ENCODE measurements at places on chromosomes 3 and 15.

GRCh38 chr3:161389445-161390035 is 18.2 kb upstream of the SPTSSB start:
- no peak for DNase-seq

DNA sequence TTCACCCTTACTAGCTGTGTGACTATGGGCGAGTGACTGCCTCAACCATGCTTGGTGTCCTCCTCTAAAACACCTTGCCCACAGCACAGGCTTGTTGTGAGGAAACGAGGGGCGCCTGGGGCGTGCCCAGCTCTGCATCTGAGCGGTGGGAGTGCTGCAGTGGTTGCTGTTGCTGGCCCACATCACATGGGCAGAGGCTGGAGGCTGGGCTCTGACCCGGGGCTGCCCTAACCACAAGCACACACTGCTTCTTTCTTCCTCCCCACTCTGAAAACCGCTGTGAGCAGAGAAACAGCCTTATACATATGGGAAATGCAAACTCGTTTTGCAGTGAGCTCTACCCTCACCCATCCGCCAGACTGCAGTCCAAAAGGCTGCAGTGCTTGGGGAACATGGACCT is 74.8 kb upstream of the RPL32 start:
- peak; percentile 17 for DNase-seq

- DNase-seq = no peak
These were observed 156.9 kb downstream of the AGBL1 start for GRCh38 chr15:86236356-86237110.

DNA sequence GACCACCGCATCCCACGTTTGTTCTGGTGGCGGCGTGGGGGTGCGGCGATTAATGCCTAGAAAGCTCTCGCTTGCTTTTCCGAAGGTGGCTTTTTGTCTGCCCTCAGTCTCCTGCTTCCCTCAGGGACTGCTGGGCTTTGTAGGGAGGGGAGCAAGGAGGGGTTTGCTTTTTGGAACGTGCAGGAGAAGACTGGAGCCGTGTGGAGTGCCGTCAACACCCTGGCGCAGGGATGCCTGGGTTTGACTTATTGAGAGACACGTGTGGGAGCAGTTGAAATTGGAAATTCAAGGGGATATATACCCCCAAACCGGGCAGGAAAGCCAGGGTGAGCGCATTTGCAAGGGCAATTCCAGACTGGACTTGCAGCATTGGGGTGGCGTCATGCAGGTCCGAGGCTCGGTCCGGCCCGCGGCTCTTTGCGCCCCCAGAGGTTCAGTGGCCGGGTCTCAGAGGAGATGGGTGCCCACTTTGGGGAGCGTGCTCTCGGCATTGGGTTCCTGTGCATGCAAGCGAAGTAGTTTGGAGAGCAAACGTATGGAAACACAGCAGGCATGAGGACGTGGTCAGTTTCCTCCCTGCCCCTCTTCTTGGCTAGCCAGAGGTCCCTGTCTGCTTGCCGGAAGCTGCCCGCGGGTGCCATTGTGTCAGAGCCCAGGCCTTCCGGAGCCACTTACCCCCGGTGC is 2.1 kb downstream of the EPHB1 start:
- no peak for DNase-seq

DNA sequence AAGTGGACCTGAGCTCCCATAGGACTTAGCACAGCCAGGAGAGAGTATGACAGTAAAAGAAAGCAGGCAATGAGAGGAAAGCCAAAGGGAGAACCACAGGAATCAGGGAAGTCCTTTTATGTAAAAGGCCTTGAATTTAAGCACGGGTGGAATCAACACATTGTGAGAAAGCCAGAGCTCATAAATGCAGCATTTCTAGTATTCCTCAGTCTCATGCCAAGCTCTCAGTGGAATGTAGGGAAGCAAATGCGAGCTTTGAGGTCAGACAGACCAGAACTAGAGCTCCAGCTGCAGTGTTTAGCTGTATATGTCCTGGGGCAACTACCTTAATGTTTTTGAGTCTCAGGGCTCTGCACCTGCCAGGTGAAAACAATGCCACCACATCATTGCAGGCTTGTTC is 132.1 kb upstream of the TRIM42 start:
- no peak for DNase-seq

DNA sequence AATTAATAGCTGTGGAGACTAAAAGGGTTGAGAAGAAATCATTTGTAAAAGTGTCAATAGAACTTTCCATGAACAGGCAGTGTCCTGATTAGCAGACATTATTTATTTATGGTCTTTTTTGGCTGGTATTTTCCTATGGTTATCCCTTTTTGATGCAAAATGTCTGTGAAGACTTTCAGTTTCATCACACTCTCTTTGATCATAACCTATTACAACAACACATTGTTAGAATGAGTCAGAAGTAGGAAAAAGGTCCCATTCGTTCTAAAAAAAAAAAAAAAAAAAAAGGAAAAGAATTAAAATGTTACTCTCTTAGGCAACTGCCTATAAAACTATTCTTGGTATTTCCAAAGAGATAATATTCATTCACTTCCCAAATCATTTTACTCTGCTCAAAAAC is 62.1 kb downstream of the SLC49A4 start:
- DNase-seq = no peak

GRCh38 chr15:79168922-79169456 is 78.4 kb upstream of the RASGRF1 start:
- no peak for DNase-seq

- DNase-seq = no peak
These were observed 47.5 kb downstream of the ABTB1 start for GRCh38 chr3:127720161-127720823.

DNA sequence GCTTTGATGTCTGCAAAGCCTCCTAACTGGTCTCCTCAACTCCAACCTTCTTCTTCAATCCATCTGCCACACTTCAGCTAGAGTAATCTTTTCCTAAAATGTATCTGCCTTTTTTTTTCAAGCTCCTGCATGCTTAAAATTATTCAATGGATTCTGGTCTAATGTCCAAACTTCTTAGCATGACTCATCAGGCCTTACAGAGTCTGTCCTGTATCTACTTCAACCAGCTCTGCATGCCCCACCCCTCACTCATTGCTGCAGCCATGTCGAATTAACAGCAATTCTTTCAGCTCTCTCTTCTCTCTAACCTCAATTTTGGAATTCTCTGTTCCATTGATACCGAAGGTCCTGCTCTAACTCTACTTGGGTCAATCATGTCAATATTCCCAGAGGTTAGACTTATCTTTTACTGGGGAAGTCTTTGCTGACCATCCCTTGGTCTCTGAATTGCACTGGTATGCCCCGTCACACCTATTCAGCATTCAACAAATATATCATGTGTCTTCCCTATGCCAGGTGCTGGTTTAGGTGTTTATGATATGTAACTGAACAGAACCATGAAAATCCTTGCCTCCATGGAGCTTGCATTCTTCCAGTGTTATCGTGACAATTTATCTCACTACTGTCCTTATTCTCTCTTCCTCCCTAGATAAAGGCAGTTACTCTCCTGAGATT is 88.5 kb upstream of the NANOGP8 start:
- DNase-seq = no peak

- no peak for DNase-seq
These were observed 70.4 kb upstream of the SETMAR start for GRCh38 chr3:4232798-4233197.

- no peak for DNase-seq
These were observed 1.7 kb downstream of the TJP1 start for GRCh38 chr15:29820394-29821154.

- no peak for DNase-seq
These were observed 293.8 kb downstream of the MEX3B start for GRCh38 chr15:81751816-81752545.

DNA sequence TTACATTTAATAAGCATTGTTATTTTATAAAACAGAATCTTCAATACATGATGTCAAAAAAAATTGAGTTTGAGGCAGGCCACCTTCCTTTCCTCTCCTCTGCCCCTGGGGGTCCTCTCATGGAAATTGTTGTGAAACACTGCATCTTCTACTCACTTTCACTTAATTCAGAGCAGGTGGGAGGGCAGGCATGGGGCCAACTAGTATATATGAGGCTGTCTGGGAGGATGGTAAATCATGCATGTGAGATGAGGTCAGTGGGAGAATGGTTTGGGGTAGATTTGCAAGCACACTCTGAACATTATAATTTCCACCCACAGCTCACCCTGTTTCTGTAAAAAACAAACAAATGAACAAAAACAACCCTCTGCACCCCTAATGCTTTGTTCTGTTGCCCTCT is 10.4 kb upstream of the CCDC14 start:
- no peak for DNase-seq

DNA sequence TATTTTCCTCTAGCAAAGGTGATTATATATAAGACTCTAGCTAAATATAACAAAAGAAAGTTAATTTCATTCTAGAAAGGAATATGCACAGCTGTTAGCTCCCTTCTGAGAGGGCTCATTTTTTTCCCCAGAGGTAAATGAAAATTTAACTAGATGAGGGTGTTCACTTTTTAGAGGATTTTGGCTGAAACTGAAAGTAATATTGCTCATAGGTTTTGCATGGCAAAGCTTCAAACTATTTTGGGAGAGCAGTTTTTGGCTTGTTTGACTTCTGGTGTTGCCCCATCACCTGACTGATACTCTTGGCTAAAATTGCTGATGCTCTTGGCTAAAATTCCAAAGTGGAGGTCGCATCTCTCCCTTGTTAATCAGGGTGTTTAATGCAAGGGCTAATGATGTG is 311.9 kb downstream of the EDEM1 start:
- no peak for DNase-seq

- DNase-seq = no peak
These were observed 530.2 kb downstream of the NR2F2 start for GRCh38 chr15:96860741-96861140.

- no peak for DNase-seq
These were observed 56.0 kb downstream of the KBTBD12 start for GRCh38 chr3:127970966-127971592.

DNA sequence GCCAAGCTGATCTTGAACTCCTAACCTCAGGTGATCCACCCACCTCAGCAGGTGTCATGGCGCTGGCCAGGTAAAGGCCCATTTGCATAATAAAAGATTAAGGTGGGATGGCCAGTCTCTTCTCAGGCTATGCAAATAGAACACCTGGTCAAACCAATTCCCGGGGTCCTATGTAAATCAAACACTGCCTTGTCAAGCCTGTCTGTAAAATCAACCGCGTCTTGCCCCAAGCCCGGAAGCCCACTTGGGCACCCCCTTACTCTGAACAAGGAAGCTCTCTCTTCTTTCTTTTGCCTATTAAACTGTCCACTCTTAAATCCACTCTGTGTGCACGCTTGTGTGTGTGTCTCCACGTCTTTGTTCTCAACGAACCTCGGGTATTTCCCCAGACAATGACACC is 13.0 kb upstream of the POC1A start:
- no peak for DNase-seq

DNA sequence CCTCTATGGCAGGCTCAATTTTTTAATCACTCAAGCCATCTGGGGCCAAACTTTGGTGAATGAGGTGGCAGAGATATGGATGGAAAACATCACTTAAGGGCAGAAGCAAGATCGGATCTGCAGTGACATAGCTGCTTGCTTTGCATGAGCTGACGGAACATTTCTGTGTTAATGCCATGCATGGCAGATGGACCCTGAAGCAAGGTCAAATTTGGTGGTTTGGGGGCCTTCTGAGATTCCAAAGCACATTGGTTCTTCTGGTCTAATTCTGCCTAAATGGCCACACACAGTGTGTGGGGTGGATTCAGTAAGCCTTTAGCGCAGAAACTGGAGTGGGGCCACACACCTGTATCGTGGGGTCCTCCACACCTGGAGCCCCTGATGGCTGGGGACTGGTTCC is 38.3 kb upstream of the BCL2L10 start:
- no peak for DNase-seq

DNA sequence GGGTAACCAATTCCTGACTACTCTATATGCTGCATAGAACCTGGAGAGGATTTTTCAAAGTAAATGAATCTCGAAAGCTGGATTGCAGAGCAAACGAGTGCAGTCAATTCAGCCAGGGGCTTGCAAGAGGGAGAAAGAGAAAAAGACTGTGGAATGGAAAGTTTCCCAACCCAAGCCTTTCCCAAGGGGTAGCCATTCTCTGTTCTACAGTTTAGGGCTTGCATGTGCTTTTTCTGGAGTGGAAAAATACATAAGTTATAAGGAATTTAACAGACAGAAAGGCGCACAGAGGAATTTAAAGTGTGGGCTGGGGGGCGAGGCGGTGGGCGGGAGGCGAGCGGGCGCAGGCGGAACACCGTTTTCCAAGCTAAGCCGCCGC is 511 bp upstream of the RARB start:
- no peak for DNase-seq

DNA sequence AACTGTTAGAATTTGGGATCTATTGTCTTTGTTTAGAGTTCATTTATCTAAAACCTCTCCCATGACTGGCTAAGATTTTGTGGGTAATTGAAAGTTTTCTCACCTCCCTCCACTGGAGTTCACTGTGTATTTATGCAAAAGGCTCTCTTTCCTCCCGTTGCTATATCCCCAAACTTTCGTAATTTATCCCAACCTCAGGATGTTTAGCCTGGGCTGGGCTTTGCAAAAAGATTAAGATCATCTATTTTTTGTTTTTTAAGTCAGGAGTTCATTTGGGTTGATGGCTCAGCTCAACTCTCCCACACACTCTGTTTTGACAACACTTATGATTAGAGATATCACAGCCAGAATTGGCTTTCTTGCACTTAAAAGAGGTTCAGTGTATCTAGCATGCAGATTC is 27.0 kb downstream of the SUCNR1 start:
- no peak for DNase-seq

GRCh38 chr3:45226206-45226915 is at the start of gene TMEM158:
Gene TMEM158 (minus strand): TSS chr3:45226287. CDS start chr3:45226027, 260 bp downstream.
- DNase-seq = peak; percentile 45

DNA sequence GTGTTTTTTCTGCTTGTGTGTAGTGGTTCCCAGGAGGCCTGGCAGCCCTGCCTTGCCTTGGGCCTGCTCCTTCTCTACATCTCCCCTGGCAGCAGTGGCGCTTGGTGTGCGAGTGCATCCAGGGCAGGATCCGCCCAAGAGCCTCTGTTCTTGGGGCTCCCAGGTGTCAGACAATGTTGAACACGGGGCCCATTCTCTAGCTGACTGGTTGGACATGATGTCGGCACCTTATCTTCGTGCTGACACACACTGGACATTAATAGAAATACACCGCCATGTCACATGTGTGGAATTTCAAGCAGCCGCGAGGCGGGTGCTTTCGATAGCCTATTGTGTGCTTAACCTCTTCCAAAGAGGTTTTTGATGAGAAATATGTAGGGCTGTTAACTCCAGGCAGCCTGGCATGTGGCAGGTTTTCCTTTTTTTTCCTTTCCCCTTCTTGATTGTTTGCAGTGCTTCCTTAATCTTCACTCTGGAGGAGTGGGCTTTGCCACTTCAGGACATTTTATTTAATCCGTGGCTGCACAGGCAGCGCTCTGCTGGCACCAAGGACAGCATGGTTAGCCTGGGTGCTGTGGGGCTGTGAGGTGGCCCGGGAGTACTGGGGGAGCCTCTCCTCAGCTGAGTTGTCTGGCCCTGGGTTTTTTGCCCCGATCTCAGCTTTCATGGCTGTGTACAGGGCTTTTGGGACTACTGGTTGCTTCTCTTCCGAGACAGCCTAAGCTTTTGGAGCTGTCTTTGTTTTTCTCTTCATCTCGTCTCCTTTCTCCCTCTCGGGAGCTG is 42.5 kb downstream of the CHCHD6 start:
- DNase-seq = no peak
